Right hindlimb (tissue), 1 donor: ENCODE measurements at places on chromosomes 1 and 21.

DNA sequence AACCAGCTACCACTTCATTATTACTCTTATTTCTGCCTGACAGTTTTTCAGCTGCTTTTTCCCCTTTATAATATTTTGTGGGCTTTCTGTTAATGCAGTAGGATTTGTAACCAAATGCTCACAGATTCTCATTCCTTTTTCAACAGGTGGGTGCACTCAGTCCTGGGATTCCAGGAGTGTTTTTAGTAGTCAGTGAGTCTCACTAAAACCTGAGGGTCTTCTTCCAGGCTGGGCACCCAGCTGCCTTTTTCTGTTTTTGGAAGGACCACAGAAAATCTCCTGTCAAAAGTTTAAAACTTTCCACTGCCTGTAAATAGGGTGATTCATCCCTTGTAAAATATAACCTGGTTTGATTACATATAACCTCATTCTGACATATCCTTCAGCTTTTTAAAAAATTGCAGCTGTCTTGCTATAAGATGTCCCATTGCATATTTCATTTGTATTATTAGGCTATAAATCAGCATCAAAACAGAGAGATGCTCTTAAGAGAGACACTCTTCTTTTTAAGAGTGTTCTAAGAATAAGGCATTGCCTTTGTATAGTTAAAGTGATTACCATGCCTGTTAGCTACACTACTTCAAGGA, 16.8 kb upstream of the CEP350 start:
- no peak for DNase-seq

- DNase-seq, result peak; percentile 78
Measured at GRCh38 chr1:9294910-9295636, 2.4 kb downstream of the SPSB1 start.

DNA sequence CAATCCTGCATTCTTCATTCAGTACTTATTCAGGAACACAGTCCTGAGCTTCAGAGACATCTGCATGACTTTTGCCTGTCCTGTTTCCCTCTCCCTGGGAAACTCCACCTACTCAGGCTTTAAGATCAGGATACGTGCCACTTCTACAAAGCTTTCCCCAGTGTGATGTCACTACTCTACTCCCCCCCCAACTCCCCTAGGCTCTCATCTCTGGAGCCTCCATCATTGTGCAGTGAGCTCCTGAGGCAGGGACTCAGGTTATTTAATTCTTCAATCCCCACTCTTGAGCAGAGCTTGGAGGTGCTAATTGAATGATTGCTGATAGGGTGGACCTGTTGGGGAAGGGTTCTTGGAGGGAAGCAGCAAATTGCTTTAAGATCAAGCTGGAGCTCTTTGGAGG, 1.2 kb downstream of the NT5C1A start:
- DNase-seq, result no peak

GRCh38 chr1:210757677-210758076, 376.3 kb downstream of the KCNH1 start:
- DNase-seq, result no peak

- no peak for DNase-seq
Measured at GRCh38 chr1:172350856-172351255, 69.6 kb upstream of the C1orf105 start.

DNA sequence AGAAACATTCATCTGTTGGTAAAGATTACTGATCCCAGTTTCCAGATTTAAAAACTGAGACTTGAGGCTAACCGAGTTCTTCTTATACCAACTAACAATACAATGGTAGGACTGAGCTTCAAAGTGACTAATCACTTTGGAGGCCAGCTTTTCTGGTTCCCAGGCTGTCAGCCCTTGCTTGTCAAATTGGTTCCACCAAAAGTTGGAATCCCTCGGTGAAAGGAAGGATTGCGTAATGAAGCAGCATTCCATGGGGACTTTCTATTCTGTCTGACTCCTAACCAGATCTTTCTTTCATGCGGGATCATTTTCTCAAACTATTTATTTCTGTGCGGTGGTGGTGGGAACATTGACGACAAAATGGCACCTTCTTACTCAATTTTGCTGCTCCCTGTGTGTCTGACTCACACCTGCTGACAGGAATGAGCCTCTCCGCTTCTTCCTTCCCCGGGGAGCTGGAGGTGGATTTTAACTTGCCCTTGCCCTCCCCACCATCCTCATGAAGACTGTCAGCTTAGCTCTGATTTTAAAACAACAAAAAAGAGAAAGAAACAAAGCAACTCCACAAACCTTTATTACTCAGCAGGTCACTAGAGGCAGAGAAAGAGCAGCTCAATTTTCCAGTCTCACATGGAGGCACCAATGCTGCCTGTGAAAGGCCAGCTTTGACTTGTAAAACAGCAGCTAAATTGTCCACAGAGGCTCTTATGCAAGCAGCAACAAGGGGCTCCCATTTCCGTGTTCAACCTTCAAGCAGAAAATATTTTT, 32.9 kb upstream of the RASAL2 start:
- DNase-seq, result no peak

- DNase-seq, result no peak
Measured at GRCh38 chr1:98659879-98660278, 1.6 kb upstream of the SNX7 start.

DNA sequence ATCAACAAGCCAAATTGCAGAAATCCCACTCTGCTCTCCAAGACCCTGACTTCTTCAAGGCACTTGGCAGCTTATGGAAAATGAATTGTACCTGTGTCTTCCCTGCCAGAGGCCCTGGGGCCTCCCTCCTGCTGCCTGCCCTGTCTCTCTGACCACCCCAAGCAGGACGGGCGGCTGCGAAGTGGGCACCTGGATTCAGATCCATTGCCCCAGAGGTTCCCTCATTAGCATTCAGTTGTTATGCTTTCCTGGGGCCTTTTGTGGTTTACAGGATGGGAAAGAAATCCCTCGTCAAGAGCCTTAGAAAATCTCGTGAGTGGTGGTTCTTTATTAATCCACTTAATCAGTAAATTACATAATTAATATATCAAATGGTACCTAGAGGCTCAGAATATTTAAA, 179.3 kb downstream of the TNR start:
- DNase-seq, result no peak

GRCh38 chr1:33468967-33469366, 3.5 kb upstream of the ZSCAN20 start:
- DNase-seq, result peak; percentile 54

GRCh38 chr1:109275706-109276345, 7.1 kb downstream of the PSRC1 start:
- DNase-seq, result peak; percentile 31

GRCh38 chr1:206098242-206098919, 18.8 kb downstream of the AVPR1B start:
- DNase-seq, result no peak

DNA sequence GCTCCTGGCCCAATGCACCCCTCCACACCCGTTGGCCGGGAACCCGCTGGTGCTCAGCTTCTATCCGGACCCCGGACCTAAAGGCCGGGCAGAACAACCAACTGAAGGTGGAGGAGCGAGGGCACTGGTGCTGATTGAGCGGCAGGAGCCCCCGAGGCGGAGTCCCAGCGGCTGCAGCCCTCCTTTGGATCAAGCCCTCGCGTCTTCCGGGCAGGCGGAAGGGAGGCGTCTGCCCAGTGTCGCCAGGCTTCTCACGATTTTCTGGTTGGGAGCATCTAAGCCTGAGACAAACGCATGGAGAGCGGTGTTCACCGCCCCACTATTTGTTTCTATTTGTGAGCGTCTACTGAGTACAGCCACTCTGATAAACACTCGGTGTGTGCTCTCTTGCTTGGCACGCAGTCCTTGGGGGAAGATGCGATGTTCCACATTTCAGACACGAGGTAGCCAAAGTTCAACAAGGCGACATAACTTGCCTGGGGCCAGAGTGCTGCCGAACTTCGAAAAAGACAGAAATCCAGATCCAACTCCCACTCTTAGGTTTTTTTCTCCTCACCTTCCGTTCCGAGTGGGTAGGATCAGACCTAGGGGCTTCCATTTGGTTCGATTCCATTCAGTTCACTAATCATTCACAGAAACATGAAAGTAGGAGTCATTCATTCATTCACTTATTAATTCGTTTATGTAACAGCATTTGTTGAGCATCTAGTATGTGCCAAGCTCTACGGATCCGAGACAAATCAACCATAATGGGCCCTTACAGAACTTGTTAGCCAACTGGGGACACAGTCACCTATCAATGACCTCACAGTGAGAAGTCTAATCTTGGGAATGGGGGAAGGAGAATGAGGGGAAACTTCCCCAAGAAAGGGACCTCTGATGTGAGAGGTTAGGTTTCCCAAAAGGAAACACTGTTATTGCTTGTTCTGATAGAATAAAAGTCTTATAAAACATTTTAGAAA, 4.9 kb upstream of the DMRTA2 start:
- DNase-seq, result no peak

DNA sequence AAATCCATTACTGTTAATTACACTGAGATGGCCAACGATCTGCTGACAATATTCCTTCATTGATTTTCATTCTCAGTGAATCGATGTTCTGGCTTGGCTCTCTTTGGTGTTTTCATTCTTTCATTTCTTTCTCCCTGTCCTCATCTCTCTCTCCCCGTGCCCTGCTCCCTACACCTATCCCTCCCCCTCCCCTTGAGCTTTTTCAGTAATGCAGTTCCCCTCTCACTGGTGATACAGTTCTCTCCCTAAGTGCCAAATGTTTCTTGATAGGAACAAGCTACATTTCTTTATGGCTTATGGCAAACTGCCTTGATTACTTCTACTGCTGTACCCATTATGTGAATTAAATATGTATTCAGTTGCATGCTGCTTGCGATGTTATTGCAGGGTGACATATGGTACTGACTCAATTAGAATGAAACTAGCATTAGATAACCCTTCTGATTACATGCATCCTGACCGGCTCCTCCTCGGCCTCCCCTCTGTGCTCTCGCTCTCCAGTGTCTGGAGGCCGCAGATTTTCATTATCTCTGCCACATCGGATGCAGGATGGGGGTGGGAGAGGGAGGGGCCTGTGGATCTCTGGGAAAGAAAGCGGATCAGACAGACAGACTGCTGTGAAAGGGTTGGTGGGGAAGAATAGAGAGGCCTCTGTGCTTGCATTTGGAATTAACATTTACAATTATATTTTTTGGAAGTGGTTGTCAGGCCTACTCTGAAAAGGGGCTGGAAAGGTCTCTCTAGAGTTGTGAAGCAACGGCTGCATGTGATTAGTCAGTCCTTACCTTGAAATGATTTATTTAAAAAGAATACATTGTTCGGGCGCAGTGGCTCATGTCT, 130.9 kb downstream of the PBX1 start:
- no peak for DNase-seq

- DNase-seq, result no peak
Measured at GRCh38 chr1:85573322-85573721, 7.2 kb upstream of the CCN1 start.

DNA sequence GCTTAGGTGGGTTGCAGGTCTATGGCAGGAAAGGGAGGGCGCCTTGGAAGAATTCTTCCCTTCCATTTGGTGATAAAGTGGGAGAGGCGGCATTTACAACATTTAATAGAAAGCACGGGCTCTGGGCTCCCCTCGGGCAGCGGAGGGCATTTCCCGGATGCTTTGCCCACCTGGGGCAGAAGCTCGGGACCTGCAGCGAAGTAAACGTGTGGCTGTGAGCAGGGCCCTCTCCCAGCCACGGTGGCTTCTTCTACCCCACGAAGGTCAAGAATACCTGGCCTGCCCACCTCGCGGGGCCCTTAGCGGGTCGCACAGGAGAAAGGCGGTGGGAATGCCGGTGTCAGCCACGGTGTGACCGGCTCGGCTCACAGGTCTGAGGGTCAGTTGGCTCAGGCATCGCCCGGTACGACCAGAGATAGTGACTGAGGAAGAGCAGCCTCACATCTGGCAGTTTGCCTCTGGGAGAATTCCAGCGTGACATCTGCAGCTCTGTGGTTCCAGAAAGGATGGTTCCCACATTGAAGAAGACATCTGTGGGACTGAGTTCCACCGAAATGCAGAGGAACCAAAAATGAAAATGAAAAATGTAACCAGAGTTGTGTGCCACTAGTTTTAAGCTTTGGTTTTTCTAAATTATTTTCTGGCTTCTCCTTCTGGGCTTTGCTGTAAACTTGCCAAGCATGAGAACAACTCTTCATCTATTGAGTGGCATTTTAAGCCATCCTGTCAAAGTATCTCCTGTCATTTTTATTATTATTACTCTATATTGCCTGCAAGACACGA, 720 bp upstream of the F3 start:
- peak; percentile 67 for DNase-seq

DNA sequence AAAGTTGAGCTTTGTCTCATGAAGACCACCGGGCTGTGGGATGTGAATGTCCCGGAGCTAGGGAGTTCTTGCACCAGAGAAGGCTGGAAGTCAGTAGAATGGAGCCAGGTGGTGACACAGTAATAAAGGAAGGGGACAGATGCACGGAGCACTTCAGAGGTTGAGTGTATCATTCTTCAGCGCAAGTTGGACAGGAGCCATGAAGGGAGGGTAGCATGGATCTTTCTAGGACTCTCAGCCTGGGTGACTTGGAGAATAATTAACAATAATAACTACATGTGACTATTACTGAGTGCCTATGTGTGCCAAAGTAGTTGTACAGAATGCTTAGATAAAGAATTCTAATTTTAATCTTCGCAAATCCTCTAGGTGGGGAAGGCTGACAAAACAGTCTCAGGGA, 258.7 kb upstream of the AJAP1 start:
- DNase-seq, result no peak

- DNase-seq, result no peak
Measured at GRCh38 chr21:26391166-26391565, 181.9 kb downstream of the CYYR1 start.

DNA sequence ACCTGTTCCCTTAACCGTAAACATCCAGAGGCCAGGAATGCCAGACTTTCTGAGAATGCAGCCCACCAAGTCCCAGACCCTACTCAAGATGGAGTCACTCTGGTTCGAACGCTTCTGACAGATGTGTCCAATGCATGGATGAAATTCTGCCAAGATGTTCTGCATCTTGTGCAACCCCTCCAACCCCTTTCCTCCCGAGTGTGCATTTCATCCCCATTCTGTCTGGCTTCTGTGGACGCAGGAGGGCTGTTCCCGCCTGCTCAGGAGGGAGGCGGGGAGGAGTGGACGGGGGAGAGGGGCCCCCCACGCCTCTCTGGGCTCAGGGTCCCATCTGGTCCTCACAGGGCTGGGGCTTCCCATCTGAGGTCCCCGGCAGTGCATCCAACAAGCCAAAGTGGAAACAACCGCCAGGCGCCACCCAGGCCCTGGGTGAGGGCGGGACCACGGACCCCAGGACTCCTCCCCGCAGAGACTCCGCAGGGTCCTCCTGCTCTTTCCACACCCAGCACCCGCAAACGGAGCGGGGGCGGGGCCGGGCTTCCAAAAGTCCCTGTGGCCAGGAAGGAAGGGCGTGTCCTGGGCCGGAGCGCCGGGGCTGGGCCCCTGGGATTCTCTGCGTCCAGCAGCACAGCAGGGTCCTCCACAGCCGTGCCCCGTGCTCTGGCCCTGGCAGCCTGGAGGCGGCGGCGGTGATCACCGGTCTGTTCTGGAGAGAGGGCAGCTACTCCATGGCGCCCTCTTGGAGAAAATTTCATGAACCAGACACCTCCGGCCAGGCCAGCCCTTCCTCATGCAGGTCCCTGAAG, 27.8 kb upstream of the SUMO3 start:
- peak; percentile 62 for DNase-seq

- DNase-seq, result peak; percentile 95
Measured at GRCh38 chr1:153985941-153986761, at the start of gene RAB13. RAB13 (minus strand) TSS chr1:153986339; CDS start chr1:153986236, 103 bp downstream.

DNA sequence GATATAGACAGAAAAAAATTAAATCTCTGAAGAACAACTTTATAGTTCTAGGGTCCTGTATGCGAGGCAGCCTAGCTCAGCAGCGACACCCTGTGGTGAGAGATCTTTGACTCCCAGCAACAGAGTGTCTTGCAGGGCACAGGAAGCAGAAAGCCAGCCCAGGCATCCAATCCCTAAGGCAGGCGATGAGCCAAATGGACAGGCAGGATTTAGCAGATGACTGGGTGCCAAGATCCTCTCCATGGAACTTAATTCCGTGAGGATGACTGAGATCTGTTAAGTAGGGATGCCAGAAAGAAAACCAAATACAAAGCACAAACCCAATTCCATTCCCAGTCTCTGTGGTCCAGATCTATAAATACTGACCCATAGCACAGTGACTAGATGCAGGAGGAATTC, 38.8 kb downstream of the HLCS start:
- peak; percentile 89 for DNase-seq
